ENCODE measurements at places on chromosomes 13 and 19.
A peak's percentile ranks its signal among the peaks of the same experiment; 100 is the strongest.

- DNase-seq, result no peak
Measured at GRCh38 chr19:50723069-50723468, at the start of gene CLEC11A. CLEC11A (plus strand) TSS chr19:50723364; CDS start chr19:50723526, 162 bp downstream.

DNA sequence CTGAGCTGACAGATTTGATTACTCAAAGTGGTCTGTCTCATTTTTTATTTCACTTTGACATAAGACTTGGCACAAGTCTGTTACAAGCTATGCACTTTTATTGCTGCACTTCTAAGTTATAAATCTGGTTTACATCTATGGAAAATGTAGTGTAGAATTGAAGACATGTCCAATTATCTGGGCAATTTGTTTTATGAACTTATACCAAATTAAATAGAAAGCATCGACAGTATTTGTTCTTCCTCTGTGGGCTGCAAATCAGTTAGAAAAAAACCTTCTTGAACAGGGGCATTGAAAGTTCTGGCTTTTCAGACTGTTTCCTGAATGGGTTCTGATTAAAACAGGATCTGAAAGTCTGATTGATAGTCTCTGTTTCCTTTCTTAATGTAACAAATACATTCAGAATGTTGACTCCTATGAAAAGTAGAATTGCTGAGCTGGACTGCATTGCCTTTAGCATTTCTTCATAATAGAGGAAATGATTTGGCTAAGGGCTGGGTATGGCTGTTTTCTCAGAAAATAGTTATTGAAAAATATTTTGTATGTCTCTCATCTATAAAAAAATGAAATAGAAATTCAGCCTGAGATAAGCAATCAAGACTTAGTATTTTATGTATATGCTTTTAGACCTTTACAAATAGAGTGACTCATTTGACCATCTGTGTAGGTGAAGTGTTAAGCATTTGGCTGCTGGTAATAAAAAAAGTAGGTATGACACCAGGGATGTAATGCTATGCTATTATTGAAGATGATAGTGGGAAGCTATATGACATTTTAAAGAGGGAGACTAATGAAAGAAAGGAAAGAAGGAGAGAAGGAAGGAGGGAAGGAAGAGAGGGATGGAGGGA, 210.9 kb upstream of the SPRY2 start:
- DNase-seq, result peak; percentile 6

DNA sequence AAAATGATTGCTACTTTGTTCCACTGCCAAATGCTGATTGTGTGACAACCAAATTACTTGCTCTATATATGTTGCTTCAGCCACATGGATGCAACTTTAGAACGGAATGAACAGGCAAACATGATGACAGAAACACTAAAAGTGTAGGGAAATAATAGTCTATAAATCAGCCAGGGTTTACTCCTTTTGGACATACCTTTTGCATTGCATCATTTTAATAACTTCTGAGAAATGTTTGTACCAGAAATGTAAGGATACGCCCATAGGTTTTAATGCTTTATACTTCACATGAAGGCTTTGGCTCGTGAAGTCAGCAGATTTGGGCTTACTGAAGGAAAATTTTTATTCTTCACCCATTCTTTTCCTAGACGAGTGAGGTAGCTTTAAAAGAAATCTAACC, 141.0 kb downstream of the POSTN start:
- no peak for DNase-seq

DNA sequence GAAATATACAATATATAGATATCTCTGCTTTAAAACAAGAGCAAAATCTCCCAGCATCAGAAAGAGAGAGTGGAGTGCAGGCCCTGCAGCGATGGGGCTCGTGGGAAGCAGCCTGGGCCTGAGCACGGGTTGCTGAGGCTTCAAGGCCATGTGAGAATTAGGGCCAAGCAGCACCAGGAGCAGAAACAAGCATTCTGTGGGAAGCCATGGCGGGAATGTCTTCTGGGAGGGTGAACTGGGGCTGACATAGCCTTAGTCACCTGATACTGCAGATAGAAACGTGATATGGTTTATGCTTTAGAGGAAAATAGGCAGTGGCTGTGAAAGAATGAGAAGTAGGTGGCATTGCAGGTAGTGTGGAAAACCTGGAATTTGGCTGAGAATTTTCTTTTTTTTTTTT, 472.3 kb downstream of the IRS2 start:
- no peak for DNase-seq

GRCh38 chr13:112447761-112448603, 71.8 kb downstream of the SPACA7 start:
- DNase-seq, result no peak

DNA sequence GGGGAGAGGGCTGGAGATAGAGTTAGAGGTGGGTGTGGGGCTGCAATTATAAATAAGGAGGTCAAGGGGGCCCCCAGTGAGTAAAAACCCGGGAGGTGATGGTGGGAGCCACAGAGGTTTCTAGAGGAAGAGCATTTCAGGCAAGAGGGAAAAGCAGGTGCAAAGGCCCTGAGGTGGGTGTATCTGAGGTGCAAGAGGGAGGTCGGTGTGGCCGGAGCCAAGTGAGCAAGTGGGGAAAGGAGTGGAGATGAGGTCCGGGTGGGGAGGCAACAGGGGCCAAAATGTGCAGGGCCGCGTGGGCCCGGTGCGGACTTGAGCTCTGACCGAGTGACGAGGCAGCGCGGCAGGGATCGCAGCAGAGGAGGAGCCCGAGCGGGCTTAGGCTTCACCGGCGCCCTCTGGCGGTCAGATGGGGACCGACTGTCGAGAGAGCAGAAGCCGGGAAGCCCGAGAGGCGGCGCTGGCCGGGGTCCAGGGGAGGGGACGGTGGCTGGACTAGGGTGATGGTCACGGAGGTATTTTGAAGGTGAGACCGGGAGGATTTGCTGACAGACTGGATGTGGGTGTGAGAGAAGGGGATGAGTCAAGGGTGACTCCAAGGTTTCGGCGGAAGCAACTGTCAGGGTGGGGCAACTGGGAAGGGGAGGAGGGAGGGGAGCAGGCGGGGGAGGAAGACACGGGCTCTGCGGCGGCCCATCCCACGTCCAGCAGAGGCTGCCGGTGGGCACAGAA, 17.7 kb upstream of the SPACA4 start:
- peak; percentile 30 for DNase-seq

GRCh38 chr13:21458451-21458812, 671 bp downstream of the ZDHHC20 start:
- DNase-seq, result peak; percentile 6

- no peak for DNase-seq
Measured at GRCh38 chr13:51361106-51361505, 21.6 kb downstream of the SERPINE3 start.

GRCh38 chr13:45630791-45631190, 15.3 kb upstream of the ERICH6B start:
- DNase-seq, result no peak

DNA sequence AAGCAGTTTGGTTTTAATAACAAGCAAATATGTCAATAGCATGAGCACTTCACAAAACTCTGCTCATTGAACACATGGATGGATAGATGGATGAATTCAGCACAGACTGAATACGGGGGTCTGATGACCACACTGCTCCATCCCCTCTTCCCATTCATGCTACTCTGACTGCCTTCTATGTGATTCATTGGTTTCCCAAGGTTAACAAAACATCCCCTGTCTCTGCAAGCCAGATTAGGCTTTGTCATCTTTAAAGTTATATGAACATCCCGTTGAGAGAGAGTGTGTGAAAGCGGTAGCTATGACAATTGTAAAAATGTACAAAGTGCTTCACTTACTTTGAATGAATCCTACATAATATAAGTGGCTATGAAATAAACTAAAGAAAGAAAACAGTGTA, 252.5 kb downstream of the OXGR1 start:
- DNase-seq, result no peak

GRCh38 chr19:49157445-49158224, at the start of gene TRPM4:
TRPM4 (plus strand) TSS chr19:49157792; CDS start chr19:49157867, 75 bp downstream.
- peak; percentile 41 for DNase-seq

DNA sequence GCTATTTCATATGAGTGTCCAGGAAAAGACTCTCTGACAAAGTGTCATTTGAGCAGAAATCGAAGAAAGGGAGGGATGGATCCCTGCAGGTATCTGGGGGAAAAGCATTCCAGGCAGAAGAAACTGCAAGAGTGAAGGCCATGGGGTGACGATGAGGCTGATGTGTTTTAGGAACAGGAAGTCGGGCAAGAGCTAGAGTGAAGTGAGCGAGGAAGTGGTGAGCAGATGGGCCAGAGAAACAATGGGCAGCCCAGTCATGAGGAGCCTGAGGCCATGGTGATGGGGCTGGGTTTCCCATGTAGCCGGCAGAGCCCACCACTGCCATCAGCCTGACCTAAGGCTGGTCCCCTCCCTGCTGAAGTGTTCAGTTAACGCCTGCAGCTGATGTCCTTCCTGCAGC, 150.2 kb downstream of the TNFSF13B start:
- DNase-seq, result no peak

- no peak for DNase-seq
Measured at GRCh38 chr19:55454787-55455243, 6.6 kb downstream of the ISOC2 start.

DNA sequence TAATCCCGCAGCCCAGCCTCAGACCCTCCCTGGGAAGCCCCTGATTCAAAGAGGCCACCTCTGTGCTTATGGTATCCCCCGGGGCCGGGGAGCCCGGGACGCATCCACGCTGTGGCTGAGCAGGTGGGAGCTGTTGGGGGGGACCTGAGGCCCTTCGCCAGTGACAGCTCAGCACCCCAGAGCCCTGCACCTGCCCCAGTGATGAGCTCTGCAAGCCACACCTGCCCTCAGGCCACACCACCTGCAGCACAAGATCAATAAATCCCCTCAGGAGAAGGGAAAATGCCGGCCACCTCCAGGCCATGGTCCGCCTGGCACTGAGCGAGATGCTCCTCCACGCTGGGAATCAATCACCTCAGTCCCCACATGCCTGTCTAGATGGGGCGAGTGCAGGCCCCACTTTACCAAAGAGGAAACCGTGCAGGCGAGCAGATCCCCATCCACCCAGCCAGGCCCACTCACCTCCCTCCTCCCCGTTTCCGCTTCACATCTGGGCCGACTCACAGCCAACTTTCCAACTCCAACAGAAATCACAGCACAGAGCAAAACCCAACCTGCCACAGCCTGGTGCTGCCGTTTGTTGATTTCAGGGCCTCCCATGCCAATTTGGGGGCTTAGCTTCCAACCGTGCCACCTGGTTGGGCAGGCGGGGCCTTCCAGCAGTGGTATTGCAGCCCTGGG, 12.8 kb downstream of the MOB3A start:
- no peak for DNase-seq

GRCh38 chr19:3285647-3286176, 61.3 kb downstream of the CELF5 start:
- DNase-seq, result no peak

DNA sequence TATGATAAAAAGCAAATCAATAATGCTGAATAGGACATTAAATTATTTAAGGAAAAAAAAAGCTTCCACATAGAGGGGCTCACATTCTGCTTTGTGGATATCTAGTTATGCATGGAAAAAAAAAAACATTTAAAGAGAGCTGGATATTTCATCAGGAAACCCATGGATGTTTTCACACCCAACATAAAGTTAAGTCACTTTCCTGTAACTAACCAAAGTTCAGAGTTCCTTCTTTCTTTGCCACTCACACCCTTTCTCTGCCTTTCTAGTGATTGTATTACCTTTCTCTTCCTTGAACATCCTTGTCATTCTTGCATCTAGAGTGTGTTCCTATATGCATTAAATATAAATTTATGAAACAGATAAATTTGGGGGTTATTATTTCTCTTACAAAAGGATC, 47.2 kb downstream of the RFXAP start:
- no peak for DNase-seq

DNA sequence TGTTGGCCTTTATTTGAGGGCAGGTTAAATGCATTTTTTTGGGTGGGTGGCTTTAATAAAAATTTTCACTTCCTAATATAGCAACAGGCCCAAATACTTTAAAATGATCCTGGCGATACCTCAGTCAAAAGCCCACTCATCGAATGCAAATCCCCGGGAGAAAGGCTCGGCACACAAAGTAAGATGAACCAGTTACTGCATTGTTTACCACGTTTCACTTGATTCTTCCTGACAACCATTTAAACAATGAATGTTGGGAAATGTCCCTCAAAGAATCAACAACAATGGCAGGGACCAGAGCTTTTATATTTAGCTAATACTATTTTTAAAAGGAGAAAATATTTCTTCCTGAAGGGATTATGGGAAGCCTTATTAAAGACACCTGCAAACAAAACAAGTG, 187.7 kb downstream of the ABCC4 start:
- no peak for DNase-seq

DNA sequence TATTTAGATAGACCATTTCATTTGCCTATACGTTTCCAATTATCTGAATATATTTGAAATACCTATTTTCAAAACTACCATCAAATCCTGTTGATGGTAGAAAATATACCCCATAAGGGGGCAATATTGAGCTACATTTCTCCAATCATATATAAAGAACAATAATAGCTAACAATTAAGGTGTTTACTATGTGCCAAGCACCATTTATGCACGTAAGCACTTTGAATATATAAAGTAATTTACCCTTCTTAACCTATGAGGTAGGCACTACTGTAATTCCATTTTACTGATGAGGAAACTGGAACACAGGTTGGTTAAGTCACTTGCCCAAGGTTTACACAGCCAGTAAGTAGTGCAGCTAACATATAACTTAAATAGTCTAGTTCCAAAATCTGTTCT, 79.2 kb downstream of the UBL3 start:
- DNase-seq, result peak; percentile 1

DNA sequence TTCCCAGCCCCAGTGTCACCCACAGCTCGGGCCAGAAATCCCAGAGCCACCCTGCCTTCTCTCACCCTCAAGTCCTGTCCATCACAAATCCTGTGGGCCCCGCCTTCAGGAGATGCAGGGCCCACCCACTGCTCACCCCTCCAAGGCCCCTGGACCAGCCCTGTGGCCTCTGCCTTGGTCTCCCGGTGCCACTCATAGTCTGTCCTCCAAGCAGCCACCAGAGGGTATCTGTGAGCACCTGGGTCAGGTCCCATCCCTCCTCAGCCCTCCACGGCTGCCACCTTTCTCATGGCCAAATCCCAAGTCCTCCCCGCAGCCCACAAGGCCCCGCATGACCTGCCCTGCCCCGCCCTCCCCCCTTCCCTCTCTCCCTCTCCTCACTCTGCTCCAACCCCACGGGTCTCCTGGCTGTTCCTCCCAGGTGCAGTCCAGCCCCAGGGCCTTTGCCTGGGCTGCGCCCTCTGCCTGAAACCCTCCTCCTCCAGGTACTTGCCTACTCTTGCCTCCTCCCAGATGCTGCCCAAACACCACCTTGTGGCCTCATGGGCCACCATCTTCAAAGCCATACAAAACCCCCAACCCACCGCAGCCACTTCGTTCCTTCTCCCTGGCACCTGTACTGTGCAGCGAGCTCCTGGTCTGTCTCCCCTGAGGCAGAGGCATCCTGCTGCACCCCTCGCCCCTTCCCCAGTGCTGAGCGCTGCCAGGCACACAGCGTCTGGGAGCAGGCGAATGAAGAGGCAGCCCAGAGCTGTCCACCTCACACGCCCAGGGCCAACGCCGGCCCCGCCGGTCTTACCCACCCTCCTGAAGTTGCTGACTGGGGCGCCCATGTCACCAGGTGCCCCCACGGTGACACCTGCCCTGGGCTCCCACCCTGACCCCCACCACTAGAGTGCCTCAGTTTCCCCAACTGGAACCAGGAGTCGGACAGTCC, 13.2 kb upstream of the UQCR11 start:
- peak; percentile 13 for DNase-seq

GRCh38 chr13:112441779-112442310, 65.7 kb downstream of the SPACA7 start:
- DNase-seq, result no peak
